ENCODE measurements at places on chromosomes 3 and 15.
A peak's percentile ranks its signal among the peaks of the same experiment; 100 is the strongest.

DNA sequence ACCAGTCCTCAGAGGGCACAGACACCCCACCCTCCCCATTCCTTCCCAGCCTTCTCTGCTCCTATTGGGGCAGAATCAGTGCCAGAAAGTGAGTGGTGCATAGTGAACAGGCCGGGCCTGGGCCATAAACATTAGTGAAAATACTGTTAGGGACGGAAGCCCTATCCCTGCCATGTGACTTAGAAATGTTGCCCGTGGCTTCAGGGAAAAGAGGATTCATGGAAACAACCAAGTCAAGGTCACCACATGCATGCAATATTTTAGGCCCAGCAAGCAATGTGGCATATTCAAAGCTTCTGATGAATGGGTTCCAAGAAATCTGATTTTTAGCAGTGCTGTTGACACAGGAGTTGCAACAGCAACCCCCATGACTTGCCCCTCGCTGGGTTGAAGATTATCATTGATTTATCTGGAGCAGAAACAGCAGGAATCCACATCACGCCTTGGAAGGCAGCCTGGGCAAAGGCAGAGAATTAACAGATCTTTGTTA lies 52.3 kb downstream of the CCNL1 start:
- DNase-seq = no peak

- no peak for DNase-seq
Measured at GRCh38 chr15:56356616-56357015, 8.6 kb upstream of the TEX9 start.

- no peak for DNase-seq
Measured at GRCh38 chr15:61943992-61944391, 116.3 kb downstream of the VPS13C start.

GRCh38 chr3:51434746-51435327 lies 43.8 kb downstream of the RBM15B start:
- DNase-seq = peak; percentile 71

DNA sequence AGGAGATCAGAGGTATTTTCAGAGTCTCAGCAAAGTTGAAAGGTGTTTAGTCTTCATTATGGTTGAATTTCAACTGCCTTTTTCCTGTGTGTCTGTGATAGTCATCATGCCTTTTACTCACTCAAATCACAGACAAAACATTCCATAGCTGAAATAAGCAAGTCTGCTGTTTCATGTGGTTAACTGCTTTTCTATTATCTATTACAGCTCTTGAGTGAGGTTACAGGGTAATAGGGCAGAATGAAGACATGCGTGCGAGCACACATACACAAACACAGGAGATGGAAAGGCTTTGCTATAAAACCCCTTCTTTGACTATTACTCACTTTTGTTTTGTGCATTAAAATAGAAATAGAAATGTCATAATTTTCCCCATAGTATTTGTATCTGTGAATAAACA lies 192.6 kb upstream of the RARB start:
- DNase-seq = no peak

DNA sequence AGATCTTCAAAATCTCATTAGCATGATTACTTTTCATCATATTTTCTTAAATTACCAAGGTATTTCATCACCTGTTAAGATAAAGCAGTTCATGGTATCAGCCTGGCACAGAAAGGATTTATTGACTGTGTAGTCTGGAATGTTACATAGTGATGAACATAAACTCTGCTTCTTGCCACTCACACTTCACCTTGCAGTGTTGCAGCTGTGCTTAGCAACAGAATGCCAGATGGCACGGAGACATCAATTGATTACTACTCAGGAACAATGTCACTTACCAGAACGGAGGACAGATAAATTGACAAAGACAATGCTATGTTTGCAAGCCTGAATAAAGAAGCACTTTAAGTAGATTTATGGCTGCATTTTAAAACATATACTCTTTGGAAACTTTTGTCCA lies 15.0 kb upstream of the BCHE start:
- DNase-seq = no peak

DNA sequence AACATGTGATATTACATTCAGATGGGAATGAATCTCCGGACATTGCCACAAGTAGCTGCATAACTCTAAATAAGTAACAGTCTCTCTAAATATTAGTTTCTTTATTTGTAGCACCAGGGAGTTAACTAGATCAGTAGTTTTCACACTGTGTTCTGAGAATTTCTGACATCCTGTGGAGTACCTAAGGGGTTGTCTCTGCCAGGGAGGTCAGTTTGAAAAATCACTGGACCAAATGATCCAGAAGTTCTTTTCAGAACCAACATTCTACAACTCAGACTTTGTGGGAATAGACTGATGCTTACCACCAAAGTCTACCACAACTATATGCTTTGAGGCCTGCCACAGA lies 9.0 kb upstream of the ILDR1 start:
- DNase-seq = no peak

- DNase-seq = no peak
Measured at GRCh38 chr3:48492461-48493202, 11.3 kb downstream of the SHISA5 start.

DNA sequence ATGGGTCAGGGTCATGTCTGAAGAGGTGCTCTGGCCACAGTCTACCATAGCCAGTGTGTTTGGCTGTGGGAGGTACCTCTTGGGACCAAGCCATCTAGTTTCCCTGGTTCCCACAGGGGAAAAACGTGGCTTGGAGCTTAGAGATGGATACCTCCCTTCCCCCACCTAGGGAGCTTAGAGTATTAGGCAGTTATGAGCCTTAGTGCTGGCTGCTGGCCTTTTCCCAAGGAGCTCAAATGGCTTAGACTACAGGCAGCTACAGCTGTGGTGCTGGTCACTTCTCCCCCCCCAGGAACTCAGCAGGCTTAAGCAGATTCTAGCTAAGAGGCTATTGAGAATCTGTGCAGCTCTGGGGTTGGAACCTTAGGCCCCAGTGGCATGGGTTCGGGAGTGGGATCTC lies 591.2 kb downstream of the NSUN3 start:
- no peak for DNase-seq

DNA sequence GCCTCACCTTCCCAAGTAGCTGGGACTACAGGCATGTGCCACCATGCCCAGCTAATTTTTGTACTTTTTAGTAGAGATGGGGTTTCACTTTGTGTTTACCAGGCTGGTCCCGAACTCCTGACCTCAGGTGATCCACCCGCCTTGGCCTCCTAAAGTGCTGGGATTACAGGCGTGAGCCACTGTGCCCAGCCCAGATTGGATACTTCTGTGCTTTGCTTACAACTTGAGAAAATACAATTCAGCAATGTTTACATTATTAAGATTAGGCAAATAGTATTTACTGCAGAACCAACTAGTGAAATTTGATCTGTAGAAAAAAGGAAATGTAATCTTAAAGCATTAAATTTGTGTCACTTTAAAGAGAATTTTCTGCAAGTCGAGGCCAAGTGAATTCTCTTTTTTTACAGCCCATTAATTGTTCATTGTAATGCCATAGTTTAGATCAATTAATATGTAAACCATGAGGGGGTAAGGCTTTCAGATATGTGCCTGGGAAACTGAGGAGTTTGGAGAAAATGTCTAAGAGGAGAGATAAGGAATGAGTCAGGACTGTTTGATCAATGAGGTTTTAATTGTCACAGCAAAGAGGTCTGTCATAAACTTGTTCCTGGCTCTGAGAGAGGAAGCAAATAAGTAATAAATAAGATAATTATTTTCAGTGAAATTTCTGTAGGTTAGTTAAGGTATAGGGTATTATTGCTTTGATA lies 15.3 kb downstream of the PYDC2 start:
- no peak for DNase-seq

DNA sequence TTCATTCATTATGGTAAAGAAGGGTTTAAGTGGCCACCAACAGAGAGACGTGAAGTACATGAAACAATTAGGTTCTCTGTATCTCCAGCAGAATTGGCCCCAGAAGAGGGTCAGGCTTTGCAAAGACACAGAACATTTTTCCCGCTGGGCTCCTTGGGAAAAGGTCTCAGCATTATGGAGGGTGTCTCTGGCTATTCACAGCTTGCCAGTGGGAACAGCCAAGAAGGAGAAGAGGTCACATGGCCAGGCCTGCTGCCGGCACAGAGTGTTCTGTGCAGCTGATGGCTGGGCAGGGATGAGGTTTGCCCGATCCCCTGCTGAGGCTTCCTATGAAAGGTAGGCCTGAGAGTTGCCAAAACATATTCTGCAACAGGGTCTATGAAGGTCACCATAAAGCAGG lies 77.8 kb upstream of the LPP start:
- no peak for DNase-seq

- DNase-seq = no peak
Measured at GRCh38 chr15:56146756-56147155, 96.9 kb downstream of the RFX7 start.

DNA sequence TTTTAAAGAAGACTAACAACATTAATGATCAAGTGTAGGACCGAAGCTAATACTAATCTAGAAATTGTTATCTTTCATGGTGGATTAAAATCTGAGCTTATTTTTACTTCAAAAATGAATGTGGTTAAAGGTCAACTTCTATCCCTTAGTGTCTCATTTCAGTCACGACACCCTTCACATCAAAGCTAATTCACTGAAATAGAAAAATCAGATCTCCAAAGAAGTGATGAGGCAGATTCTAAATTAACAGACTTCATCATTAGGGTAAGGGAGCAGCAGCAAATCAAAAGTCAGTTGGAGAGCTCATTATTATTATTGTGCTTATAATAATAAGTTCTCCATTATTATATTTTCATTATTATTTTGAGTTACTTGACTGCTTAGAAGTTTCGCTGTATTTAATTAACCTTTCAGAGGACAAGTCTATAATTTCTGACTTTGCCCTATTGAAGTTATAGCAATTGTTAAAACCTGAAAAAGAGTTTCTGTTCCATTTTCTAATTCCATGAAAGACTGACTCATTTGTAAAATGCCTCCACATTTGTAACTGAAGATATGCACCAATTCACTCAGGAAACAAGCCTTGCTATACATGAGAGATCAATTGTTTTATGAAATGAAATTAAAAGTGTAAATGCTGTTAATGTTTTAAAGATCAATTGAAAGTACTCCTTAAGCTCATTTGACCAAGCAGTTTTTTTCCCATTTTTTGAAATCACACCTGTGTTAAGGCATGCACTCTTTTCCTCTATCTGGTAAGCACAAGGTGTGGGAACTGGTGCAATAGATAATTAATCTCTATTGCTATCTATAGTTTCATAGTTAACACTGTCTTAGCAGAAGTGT lies 23.1 kb upstream of the CMC1 start:
- no peak for DNase-seq

DNA sequence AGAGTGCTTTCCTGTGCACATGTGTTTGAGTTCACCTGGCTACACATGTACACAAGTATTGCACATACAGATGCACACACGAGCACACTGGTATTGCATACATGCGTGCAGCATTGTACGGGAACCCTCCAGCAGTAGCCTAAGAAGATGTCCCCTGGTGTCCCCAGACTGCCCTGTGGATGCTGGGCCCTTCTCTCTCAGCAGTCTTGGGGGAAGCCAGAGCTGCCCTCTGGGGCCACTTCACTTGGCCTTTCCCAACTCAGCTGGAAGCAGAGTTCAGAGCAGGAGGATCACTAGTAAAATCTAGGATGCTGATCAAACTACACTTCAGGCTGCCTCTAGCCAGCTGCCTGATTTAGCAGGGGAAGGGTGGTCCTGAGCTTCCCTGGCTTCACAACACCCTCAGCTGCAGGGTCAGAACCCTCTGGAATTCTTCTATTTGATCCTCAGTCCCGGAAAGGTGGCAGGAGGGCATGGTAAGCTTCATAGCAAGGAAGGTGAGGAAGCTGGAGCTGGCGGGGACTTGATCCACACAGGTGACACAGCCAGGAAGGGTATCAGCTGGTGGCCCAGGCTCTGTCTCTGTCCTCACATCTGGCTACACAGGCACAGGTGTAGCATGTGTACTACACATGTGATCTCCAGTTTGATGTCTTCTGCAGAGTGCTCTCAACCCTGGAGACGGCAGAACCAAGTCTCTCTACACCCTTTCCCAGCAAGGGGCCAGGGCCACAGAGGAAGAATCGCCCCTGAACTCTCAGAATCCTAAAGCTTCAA lies 36.5 kb downstream of the KLF15 start:
- peak; percentile 24 for DNase-seq

GRCh38 chr15:25287823-25288222 lies 151.0 kb downstream of the UBE3A start:
- no peak for DNase-seq

DNA sequence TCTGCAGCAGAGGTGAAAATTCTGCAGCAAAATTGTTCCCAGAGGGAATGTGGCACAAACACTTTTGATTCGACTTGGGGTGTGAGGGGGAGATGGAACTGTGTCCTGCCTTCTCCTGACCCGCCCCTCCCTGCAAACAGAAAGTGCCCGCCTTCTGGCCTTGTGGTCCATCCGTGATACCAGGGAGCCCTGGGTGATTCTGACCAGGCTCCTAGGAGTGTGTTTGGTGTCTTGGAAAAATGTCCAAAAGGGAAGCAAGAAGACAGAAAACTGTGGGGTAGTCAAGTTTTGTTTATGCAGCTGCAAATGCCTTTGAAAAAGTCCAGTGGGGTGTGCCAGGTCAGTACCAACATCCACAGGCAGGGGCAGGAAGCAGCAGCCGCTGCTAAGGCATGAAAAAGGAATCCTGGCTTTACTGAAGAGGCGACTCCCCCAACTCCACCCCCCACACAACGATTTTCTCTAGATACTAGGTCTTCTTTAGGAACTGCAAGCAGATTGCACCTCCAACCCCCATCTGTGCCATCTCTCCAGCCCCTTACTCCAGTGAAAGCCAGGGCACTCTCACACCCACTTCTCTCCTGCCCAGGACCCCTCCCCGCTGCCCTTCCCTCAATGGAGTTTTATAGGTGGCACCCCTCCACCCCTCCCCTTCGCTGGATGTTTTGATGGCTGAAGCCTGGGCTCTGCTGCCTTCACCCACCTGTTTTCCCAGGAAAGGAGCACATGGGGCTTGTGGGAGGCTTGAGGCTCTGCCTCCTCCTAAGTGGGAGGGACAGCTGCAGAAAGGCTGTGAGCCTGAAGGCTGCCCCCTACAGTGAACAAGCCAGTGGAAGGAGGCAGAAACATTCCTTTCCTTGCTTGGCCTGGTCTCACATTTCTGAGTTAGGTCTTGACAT lies 82.4 kb upstream of the HERC1 start:
- no peak for DNase-seq

DNA sequence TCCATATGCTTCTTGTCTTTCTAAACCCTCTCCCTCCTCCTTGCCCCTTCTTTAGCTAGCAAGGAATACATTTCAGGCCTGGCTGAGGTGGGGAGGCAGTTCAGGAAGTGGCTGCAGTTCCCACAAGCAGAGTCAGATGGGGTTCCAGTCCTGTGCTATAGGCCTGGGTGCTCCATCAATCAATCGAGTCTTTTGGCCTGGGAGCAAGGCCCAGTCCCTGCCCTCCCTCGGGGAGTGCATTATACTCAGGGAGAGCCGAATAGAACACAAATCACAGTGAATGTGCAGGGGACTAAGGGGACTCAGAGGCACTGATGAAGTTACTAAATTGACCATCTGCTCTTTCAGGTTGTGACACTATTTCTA lies 58.0 kb upstream of the HERC1 start:
- no peak for DNase-seq
